ENCODE measurements at places on chromosomes 5 and 9. TPM values are rescaled to one million over a fixed set of nuclear protein-coding genes. Genes with fewer than 3 reads are reported as not detected.

Gene TAF11L2
- not detected for total RNA-seq

Gene GRM6
- not detected for total RNA-seq

Gene GLIPR2
- total RNA-seq: 112 TPM

Gene ARL14EPL
- total RNA-seq: 0.17 TPM

Gene RC3H2
- 99.0 TPM for total RNA-seq

Gene SPINK4
- not detected for total RNA-seq

Gene AKNA
- total RNA-seq: 0.77 TPM

Gene AJM1
- total RNA-seq: 0.65 TPM

Gene BSPRY
- total RNA-seq: not detected

Gene CACFD1
- total RNA-seq: 10.7 TPM

Gene CSF1R
- total RNA-seq: not detected

Gene ORM2
- not detected for total RNA-seq

Gene SLC46A2
- not detected for total RNA-seq

Gene EIF4EBP3
- 2.2 TPM for total RNA-seq

Gene ANKS6
- 21.6 TPM for total RNA-seq

Gene TRAF2
- total RNA-seq: 18.0 TPM

Gene SLC9A3
- 0.87 TPM for total RNA-seq

Gene STK32A
- not detected for total RNA-seq

Gene CRAT
- 25.8 TPM for total RNA-seq

Gene SLC1A1
- 4.4 TPM for total RNA-seq

Gene PLCXD3
- not detected for total RNA-seq

Gene ADCY2
- total RNA-seq: under 0.01 TPM

Gene IL5
- total RNA-seq: not detected

Gene WDR38
- not detected for total RNA-seq

Gene NIM1K
- total RNA-seq: under 0.01 TPM

Gene DMRT2
- not detected for total RNA-seq

Gene SHISAL2B
- not detected for total RNA-seq

Gene NR5A1
- not detected for total RNA-seq

Measured in dermis lymphatic vessel endothelial cell (primary cell).